ENCODE measurements at places on chromosomes 2 and 18.

DNA sequence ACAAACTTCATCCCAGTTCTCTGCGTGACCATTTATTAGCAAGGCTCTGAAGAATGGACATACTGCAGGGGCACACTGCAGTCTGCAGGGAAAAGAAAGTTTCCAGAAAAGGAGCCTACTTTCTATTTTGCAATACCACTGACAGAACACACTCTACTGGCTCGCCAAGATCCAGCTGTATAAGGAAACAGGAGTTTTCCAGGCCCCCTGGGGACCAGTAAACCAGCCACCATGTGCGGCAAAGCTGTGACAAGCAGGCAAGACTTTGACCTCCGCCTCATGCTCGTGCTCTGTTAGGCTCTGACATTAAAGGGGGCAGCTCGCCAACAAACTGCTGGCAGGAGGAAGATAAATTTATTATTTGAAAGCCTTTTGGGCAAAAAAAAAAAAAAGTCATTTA, 67.3 kb downstream of the CCBE1 start:
- DNase-seq = peak; percentile 70

DNA sequence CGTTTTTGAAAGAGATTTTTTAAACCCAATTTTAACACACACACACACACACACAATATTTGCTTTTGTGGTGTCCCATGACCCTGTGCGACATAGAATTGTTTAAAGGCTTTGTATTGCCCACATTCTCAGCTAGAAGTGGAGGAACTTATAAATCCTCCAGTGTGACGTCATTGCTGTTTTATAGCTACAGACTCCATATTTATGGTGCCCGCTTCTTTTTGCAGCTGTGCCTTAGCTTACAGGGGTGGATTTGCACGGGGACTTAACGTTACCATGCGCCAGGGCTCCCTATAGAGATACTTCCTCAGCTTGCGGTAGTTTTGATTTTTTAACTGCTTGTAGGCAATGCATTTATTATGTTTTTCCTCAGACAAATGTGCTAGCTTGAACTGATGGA, 101.9 kb upstream of the SMIM21 start:
- DNase-seq = no peak

DNA sequence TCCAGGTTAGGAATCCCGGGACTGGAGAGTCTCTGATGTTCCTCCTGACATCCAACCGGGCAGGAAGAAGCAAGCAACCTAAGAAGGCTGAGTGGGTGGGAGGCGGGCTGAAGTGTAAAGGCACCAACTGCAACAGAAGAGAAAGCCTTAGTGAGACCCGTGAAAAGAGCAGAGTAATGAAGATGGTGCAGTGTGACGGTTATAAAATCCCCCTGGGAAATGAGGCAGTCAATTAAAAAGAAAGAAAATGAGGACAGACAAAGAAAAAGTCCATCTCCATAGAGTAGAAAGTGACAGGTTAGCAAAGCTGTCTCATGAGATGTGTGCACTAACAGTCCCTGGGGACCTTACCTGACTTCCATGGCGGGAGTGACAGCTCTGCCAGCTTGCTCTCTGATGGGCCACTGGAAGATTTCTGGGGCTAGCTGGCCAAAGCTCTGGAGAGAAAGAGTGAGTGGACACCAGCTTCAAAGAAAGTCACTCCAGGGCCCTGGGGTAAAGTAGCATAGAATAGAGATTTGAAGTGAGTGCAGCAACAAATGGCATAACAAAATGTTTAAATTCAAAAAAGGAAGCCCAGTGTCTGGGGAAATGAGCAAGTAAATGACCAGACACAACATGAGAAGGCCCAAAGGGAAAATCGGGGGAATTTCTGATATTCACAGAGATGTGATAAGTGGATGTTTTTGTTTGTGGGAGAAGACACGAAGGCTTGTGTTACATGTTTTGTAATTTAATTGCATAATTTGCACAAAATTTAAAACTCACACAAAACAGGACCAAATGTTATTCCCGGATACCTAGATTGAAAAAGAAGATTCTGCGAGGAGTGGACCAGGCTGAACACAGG, 44.1 kb upstream of the IGFBP2 start:
- no peak for DNase-seq

DNA sequence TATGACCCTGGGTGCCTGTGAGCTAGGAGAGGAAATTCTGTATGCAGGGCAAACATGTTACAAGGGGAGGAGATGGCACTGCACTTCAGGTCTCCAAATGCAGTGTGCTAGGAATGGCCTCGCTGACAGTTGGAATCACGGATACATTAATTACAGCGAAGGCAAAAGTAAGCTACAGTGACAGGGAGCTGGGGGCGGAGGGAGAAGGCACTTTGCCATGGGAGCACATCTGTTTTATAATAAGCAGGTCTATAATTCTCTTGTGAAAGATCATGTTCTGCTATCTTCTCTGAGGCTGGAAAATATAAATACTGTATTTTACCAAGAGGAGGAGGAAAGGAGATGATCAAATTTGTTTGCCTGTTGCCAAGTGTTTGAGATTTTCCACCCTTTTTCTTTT, 56.3 kb upstream of the FZD5 start:
- no peak for DNase-seq

GRCh38 chr2:218397820-218398436, 1.7 kb upstream of the CTDSP1 start:
- DNase-seq = peak; percentile 86

GRCh38 chr18:78765142-78765541, 214.5 kb upstream of the SALL3 start:
- DNase-seq = no peak

GRCh38 chr2:14608245-14608644, 24.3 kb upstream of the LRATD1 start:
- DNase-seq = no peak

- peak; percentile 56 for DNase-seq
Measured at GRCh38 chr2:8682719-8683667, 1.1 kb downstream of the ID2 start.

DNA sequence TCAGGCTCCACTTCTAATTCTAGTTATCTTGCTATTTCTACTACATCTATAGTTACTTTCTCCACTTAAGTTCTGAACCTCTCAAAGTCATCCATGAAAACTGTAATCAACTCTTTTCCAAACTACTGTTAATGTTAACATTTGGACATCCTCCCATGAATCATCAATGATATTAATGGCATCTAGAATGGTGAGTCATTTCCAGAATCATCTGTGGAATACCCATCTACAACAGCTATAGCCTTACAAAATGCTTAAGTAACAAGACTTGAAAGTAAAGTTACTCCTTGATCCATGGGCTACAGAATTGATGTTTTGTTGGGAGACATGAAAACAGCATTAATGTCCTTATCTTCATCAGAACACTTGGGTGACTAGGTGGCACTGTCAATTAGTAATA, 35.4 kb downstream of the BARD1 start:
- peak; percentile 12 for DNase-seq

GRCh38 chr2:136149011-136149410, 31.1 kb upstream of the CXCR4 start:
- no peak for DNase-seq

- no peak for DNase-seq
Measured at GRCh38 chr18:8722946-8723820, 17.8 kb downstream of the MTCL1 start.

GRCh38 chr18:77754475-77755044, 504.9 kb downstream of the GALR1 start:
- DNase-seq = no peak

- DNase-seq = peak; percentile 32
Measured at GRCh38 chr2:159613651-159614285, 2.6 kb downstream of the BAZ2B start.

GRCh38 chr2:156986339-156986988, 271.0 kb upstream of the GALNT5 start:
- peak; percentile 0 for DNase-seq

DNA sequence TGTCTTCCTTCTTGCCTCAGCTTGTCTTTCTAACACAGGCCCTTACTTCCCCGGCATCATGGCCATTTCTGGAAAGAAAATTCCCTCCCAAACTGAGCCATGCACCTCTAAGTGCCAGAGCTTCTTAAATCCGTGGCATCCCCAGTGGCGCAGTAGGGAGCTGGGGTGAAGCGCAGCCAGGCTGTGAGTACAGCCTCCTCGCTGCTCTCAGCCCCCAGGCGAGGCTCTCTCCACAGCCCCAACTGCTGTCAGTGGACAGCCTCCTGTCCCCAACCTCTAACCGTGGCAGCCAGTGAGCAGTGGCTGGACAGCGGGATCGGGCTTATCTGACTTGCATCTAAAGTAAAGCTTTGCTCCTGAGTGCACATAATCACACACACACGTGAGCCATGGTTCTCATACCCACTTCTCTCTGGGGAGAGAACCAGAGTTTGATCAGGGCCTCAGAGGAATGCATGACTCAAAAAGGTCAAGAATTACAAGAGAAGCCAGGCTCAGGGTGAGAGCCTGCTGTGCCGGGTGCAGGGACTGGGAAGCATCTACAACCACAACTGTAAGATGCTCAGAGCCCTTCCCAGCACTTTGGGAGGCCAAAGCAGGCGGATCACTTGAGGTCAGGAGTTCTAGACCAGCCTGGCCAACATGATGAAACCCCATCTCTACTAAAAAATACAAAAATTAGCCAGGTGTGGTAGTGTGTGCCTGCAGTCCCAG, 50.7 kb downstream of the SFXN5 start:
- peak; percentile 91 for DNase-seq

DNA sequence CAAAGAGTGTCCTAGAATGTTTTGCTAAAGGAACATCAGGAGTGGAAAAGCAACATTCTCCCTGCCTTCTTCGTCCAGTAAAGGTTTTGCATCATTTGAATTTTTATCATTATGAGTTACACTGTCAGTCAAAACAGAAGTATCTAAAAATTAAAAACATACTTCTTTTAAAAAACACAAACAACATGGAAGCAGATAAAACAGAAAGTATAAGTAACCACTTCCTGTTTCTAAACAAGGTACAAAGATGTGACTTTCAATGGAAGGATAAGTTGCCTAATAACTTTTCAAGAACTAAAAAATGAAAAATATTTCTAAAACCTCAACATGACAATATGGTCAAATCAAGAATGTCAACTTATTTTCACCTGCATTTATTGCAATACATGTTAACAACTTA, 158.2 kb downstream of the STK39 start:
- no peak for DNase-seq

GRCh38 chr2:158273791-158274190, 172.1 kb downstream of the UPP2 start:
- DNase-seq = no peak

- no peak for DNase-seq
Measured at GRCh38 chr2:209086761-209087160, 337.1 kb upstream of the MAP2 start.

- no peak for DNase-seq
Measured at GRCh38 chr2:70095720-70096670, 8.7 kb downstream of the PCBP1 start.

- no peak for DNase-seq
Measured at GRCh38 chr2:224310943-224311625, 90.8 kb downstream of the FAM124B start.

- DNase-seq = no peak
Measured at GRCh38 chr2:239660390-239661230, 259.8 kb upstream of the HDAC4 start.

- no peak for DNase-seq
Measured at GRCh38 chr2:144454466-144455287, 65.2 kb downstream of the ZEB2 start.

DNA sequence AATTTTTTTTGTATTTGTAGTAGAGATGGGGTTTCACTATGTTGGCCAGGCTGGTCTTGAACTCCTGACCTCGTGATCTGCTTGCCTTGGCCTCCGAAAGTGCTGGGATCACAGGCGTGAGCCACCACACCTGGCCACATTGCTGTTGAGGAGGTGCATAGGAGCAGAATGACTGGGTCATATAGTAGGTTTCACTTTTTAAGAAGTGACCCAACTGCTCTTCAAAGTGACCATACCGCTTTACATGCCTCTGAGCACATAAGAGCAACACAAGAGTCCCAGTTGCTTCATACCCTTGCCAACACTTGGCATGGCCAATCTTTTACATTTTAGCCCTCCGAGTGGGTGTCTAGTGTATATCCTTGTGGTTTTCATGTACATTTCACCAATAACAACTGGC, 28.9 kb downstream of the RRM2 start:
- DNase-seq = no peak

DNA sequence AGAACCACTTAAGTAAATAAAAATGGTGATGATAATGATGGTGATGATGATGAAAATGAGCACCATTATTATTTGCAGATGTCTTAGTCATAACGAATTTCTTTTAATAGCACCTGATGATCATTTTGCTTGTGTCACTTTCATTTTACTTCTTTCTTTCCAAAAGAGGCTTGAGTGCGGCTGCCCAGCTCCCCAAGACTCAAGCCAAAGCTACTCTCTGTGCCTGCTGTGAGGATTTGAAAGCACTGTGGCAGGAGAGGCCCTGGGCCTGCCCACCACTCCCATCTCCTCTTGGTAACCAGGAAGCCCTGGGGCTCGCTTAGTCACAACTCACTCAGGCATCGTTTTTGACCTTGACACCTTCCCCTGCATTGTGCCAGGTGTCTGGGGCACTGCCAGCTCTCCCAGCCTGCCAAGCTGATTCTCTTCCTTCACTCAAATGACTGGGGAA, 41.2 kb downstream of the RPL37A start:
- no peak for DNase-seq

DNA sequence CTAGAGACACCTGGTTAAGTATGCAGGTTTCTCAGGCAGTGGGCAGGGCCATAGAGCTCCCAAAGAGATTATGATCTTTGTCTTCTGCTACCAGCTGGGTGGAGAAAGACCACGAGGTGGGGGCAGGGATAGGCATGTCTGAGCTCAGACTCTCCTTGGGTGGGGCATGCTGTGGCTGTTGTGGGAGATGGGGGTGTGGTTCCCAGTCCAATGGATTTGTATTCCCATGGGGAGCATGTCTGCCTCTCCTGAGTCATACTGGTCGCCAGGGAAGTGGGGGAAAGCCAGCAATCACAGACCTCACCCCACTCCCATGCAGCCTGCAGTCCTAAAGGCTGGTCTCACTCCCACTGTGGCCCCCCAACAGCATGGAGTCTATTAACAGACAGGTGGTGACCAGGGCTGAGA, 31.4 kb upstream of the RHOB start:
- DNase-seq = peak; percentile 82

DNA sequence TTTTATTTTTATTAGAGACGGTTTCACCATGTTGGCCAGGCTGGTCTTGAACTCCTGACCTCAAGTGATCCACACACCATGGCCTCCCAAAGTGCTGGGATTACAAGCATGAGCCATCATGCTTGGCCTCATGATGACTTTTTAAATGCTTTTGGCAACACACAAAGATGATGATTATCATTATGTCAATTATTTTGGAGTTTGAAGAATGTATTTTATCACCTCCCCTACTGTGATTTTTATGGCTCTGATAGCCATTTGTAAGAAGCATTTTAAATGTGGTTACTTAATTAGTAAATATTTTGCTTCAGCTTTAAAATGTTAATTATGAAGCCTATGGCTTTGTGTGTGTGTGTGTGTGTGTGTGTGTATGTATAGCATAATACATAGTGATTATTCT, 45.1 kb upstream of the RAB27B start:
- DNase-seq = no peak

Data from fibroblast of skin of scalp (primary cell).